ENCODE measurements at places on chromosomes 3 and 15.

DNA sequence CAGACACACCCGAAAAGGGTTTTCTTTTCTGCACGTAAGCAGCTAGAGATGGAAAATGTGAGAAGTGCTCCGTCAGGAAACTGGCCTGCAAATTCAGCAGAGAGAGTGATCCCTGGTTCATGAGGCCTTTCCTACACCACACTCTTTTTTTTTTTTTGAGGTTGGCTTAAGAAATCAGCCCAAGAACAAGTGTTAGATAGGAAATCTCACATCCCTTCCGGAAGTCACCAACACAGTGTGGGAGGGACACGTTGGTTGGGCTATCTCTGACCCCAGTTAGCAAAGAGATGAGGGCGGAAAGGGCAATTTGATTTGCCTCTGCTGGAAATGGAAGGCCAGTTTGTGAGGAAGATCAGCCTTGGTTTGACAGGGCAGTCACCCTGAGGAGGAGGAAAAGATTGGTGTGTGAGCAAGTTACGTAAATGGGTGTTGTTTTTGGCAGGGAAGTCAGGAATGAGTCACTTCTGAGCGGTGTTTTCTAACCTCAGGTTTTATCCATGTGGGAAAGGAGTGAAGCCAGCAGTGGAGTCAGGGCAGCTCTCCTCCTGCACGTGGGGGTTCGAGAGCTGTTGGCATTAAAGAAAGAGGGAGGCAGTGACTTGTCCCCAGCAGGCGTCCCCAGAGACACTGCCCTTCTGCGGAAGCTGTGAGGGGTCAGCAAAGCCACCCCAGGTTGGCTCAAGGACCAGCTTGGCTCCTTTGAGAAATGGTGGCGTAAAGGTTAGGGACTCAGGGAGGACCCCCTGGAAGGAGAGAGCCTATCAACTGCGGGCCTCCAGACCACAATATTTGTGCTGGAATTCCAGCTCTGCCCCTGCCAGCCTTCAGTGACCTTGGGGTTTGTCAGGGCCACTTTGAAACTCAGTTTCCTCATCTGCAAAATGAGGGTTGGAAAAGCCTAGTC lies 237.6 kb upstream of the BHLHE40 start:
- DNase-seq, result peak; percentile 95

- no peak for DNase-seq
Measured at GRCh38 chr15:32878342-32878741, 160.5 kb downstream of the GREM1 start.

- DNase-seq, result no peak
Measured at GRCh38 chr3:128082546-128082945, 30.3 kb downstream of the SEC61A1 start.

DNA sequence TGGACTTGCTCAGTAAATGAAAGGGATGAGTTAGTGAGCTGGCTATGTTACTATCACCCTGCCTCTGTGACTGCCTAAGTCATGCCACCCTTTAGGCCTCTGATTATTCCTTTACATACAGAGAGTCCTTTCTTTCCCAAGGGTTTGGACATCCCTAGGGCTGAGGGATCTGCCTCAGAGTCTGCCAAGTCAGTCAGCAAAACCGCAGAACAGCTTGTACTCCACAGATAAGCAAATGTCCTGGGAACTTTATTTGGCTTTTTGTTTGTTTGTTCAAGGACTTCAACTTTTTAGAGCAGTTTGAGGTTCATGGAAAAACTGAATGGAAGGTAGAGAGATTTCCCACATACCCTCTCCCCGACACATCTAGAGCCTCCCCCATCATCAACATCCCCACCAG lies 82.6 kb upstream of the TRIM42 start:
- no peak for DNase-seq

DNA sequence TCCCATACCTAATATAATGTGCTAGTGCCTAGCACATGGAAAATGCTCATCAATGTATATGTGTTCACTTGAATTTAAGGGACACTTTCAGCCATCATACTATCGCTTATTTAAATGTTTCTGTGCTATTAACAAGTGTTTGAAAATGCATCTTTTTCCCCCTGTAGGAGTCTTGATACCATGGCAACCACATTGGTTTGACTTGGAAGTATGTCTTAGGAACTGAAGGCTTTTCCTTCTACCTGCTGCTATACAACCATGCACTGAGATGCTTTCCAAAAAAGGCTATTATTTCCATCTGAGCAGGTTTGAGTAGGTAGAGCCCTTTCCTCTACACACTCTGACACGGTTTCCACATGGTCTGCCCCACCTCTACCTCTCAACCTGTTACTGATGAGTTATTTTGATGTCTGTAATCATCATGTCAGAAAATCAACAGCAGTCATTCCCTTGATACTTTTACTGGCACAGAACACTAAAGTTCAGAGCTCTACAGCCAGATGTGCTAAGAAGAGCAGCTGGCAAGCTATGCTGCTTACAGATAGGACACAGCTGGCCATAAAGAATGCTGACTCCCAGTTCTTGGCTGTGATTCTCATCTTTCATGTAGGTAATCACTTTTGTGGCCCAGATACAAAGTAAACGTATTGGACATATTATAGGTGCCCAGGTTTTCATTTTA lies 59.3 kb downstream of the RYR3 start:
- DNase-seq, result no peak

DNA sequence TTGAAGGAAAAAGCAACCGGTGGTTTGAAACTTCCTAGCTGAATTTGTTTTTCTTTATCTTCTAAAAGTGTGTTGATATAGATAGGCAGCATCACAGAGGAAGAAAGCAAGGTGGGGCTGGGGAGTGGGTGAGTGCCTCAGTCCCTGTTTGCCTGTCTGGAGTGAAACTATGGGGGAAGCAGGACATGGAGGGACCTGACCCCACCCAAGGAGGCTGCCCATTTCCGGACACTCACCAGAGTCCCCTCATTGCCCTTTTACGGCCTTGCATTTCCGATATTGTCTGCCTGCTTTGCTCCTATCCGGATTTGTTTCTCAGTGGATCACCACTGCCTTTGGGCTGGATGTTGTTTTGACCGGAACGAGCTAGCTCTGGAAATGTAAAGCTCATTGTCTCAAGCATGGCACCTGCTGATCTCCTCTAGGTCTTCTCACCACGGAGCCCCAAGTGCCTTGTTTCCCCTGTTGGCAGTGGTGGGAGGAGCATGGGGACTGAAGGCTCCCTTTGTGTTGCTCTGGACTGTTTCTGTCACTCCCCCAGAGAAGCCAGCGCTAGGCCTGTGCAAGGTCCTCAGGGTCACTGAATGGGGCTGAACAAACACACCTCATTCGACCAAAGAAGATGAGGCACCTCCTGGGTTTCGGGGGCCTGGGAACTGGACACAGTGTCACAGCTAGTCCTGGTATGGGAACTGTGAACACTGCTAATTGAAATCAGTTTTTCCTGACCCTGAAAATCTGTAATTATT lies 7.0 kb downstream of the CLDN11 start:
- DNase-seq, result no peak

DNA sequence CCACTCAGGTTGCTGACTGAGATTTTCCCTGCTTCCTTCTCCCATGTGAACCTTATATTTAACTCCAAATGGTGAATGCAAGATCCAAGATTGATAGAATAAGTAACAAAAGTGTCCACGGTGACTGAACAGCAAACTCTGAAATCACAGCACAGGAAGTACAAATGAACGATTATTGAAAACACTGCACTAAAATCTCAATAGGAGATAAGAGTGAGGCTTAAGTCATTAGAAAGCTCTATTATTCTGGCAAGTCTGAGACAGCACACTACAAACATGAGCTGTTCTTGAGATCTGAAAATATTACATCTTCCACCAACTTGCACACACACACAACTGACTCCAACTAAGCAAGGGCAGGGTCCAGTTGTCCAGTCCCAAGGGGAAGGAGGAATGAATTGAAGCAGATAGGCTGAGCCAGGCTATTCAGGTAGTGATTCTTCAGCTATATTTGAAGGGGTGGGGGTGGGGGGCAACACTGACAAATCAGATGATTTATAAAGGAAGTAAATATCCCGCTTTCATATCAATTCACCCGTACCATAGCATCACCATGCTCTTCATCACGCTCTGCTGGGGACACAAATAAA lies 2.9 kb downstream of the ZNF385D start:
- no peak for DNase-seq

GRCh38 chr3:24641628-24642027 lies 147.0 kb upstream of the THRB start:
- no peak for DNase-seq
